Suppressor macrophage treated with lipopolysaccharide for 1 hour (primary cell): ENCODE measurements at places on chromosomes 2 and 18.
A peak's percentile ranks its signal among the peaks of the same experiment; 100 is the strongest.

DNA sequence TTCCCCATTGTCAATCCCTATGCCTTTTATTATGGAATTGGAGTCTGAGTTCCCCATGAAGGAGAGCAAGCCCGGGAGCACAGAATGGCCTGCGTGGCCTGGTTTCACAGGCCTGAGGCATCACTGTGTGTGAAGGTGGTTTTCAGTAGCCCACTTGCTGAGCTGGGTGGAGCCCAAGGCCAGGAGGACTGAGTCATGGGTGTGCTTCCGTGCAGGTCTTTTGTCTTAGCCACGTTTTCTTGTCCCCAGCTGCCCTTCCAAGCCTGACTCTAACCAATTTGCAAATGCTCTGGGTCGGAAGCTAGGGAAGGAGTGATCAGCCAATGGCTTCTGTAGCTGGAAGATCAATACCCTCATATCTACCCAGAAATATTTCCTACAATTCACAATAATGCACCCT is 119.2 kb downstream of the MAPK4 start:
- DNase-seq: no peak

DNA sequence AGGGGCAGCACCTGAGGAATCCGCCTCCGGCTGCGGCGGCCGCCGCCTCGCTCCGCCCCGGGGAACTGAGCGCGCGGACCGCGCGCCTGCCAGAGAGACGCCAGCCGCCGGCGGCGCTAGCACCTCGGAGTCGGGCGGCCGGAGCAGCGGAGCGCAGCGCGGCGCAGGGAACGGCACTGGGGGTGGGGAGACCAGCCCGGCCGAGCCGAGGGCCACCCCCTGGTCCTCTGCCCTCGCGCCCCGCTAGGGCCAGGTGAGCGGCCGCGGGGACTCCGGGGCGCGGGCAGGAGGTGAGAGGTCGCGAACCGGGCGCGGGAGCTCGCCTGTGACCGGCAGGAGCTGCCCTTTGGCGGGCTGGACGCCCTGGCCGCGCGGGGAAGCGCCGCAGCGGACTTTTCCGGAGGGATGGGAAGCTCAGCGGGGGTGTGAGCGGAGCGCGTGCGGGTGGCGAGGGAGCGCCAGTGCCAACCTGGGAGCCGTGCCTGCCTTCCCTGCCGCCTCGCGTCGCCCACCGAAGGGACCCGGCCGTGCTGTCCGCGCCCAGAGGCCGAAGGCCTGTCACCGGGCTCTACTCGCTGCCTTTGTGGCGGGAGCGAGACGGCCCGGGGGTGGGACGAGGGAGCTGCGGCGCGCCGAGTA is at the start of gene GREB1L:
Gene GREB1L, plus strand, starts transcription at position 92 of the 639 bp plus-strand sequence. CDS start 141,287 bp downstream, outside the sequence.
- DNase-seq: peak; percentile 2

GRCh38 chr2:56210291-56210690 is 26.5 kb downstream of the CCDC85A start:
- DNase-seq: no peak

DNA sequence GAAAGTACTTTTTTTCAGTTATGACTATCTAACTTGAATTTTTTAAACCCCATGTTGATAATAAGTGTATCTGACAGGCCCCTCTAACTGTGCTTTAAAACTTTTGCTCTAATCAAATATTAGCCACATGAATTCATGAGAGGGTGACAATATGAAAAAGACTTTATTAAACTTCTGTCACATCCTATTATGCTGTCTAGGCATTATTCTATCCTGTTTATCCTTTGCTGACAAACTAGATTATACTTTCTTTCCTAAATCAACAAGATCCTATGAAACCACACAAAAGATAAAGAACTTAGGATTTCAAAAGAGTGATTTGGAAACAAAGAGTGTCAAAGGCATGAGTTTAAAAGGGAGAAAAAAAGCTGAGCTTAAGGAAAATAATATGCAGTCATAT is 57.8 kb downstream of the ST6GAL2 start:
- DNase-seq: no peak

DNA sequence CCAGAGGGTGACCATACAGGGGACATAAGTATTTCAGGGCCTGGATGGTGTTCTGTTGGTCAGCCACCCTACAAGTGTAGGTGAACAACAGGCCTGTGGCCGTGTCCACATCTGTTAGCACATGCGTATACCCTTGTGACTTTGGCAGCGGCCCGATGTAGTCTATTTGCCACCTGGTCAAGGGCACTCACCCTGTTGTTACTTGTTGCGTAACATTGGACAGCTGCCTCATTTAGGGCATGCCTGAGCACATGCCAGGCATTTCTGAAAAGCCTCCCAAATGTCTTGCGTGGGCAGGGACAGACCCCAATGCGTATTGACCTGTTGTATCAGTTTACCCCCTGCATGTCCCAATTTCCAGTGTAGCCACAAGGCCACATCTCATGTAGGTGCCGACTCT is 235.0 kb downstream of the MBD5 start:
- no peak for DNase-seq

DNA sequence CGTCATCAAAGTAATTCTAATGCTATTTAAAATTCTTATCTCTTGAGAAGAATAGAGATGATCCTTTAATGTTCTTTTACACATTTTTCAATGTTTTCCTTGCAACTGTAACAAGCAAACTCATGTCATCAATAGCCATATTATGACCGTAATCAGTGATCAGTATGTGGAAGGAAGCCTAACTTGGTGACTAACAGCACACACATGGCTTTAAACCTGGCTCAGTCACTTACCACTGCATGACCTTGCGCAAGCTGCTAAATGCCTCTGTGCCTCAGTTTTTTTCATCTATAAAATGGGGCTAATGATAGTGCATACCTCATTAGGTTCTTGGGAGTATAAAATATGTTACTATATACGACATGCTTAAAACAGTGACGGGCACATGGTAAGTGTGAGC is 149.7 kb downstream of the BCL2 start:
- DNase-seq: no peak

GRCh38 chr2:13193075-13193474 is 476.3 kb downstream of the TRIB2 start:
- no peak for DNase-seq

- no peak for DNase-seq
Observed at GRCh38 chr2:61537950-61538199, 281 bp downstream of the XPO1 start.

DNA sequence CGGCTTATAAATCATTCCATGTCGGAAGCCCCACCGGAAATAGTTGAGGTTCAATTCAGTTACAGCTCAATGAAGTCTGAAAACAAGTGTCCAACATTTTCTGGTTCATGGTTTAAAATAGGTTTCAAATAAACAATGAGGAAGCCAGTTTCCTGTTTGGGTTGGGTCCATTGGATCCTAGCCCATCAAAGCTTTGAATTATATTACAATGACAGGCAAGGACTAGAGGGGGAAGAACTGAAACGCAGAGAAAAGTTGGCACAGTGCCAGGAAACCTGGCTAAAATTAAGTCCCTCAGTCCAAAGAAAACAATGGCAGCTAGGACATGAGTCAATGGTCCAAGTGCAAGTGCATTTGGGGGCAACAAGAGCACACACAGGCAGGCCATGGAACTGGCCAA is 32.0 kb downstream of the SLC14A1 start:
- no peak for DNase-seq

DNA sequence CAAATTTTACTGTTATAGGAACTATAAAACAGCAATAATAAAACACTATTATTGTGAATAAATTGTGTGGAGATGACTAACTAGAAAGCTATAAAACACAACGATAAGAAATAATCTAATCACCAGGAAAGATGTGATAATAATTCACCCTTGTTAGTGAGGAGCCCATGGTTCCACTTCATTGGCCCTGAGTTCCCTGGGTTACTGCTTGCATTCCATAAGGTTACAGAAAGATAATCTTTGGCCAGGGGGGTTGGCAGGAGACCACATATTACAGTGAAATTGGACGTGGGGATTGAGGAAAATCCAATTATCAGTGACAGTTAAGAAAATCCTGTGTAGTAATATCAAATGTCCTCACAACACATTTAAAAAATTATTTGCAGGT is 2.5 kb upstream of the CPO start:
- DNase-seq: no peak

DNA sequence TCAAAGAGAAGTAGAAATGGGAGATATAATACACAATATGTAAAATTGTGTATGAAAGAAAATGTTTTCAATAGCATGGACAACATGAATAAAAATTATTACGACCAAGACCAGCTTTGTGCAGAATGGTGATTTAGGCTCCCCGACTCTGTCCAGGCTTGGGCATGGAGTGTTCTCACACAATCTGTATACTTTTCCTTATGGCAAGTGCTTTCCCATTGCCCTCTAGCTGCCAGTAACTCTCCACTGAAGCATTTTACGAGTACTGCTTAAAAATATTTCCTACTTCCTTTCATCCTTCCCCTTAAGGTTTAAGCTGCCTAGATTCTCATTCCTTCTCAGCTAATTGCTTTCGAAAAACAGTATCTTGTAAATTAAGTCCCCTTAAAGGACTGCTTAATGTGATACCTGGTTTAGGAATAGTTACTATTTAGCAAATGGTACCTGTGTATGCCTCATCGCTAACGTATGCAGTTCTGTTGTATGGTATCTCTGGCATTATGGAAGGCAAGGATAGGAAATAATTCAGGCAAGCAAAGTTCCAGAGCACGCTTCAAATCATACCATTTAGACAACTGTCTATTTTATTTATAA is 714.6 kb downstream of the ERBB4 start:
- DNase-seq: no peak

DNA sequence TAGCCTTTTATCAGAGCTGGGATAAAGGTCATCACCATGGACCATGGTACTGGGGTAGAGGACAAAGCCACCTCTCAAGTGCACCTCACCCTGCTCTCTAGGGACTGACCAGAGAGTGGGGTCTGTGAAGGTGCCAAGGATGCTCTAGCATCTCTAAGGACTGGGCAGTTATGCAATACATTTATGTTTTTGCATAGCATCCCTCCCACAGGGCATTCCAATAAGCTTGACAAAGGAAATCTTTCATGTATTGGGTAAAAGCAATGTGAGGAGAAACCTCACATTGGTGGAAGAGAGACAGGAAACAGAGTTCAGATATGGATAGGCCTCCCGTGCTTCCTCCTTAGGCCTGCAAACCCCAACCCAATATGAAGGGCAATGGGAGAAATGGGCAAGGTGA is 31.6 kb downstream of the STK39 start:
- DNase-seq: no peak

DNA sequence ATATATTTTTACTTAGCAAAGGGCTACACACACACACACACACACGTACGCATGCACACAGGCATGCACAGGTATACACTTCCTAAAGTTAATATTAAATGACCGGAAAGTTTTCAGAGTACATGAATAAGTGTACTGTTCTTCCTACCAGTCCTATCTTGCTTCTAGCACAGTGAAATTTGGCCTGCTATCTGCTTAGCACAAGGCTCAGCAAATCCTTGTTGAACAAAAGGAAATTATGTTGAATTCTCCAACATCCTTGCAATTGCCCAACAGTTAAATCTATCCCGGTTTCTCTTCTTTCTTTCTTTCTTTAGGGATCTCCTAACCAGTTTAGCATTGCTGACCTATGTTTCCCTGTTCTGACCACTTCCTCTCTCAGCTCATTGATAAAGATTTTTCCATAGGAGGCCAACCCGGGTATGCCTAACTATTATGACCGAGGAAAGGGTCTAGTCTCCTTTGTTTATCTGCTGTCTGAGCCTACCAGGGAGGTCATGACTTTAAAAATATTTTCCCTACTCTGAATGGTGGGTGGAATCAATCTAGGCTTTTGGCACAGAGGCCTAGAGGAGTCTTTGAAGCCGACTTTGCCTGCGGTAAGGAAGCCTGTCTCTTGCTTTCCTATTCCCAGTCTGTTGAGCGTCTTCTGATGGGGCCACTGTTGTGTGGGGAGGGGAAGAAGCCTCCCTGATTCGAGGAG is 400.7 kb downstream of the HRH4 start:
- no peak for DNase-seq

DNA sequence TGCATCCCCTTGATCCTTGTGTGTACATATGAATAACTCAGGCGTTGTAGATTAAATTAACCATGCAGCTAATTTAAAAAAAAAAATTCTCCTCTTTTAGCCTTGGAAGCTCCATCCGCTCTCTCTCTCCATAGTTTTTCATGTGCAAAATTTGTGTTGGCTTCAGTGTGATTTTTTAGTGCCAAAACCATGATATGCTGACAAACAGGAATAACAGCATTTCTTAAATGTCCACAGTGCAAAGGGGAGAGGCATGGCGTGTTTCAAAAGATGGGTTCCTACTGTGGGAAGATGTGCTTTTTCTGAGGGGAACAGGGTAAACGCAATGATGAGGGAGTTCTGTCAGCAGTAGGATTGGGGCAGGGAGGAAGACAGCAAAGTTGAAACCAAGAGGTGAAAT is 247.0 kb downstream of the ICOS start:
- DNase-seq: no peak

DNA sequence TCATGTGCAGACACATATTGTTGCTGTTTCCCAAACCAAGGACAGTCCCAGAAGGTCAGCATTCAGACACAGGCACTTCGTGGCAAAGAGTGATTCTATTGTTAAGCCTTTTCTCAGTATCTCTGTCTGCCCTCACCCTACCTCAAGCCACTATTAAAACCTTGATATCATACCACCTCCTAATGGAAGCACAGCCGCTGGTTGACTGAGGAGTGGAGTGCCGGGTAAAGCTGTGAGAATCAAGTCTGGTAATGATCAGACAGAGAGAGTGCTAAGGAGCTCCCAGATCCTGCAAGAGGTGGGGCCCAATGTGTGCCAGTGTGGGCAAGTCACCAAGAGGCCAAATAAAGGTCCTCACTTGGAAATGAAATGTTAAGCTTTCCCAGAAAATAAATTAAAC is 819.5 kb downstream of the BCL11A start:
- no peak for DNase-seq

DNA sequence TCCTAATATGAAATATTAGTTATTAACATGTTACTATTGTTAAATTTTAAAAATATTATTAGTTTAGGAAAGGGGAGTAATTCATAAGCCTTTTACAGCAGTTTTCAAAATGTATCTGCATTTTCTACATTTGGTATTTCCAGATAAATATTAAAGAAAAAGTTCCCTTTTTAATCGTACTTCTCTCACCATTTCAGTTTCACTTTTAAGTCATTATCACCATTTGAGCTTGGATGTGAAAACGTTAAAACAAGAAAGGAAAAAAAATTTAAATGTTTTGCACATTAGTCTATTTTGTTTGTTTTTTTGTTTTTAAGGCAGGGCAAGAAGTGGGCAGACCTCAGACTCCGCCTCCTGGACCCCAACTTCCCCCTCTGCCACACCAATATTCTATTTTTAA is 3.3 kb upstream of the SRSF7 start:
- DNase-seq: peak; percentile 53
